T-helper 22 cell (primary cell): ENCODE measurements at places on chromosomes 4 and X.

DNA sequence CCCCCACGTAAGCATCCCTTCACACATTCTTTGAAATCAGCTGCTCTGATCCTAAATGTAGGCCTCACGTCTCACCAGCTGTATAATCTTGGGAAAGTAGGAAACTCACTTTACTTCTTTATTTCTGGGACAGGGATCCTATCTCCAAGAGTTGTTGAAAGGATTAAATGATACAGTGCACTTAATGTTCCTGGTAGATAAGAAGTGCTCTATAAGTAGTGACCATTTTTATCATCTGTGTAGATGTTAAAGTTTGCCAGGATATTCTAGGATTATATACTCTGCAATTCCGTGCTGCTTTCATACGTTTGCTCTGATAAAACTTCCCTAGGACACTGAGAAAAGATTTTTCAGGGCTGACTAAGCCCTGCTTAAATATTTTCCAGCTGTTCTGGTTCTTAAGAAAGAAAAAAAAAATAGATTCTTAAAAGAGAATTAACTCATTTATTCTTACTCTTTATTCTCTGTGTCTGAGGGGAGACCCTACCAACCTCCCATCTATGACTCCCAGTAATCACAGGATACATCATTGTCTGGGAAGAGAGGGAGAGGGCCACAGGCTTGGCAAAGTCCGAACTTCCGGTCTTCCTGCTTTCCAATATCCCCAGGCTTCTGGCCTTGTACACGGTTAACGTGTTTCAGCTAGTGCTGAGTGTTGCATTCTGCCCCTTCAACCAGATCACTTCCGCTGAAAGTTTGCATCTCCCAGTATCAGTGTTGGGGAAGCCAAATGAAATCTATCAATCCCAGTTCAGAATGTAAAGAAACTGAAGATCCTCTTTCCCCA lies 269.2 kb downstream of the TRIML1 start:
- DNase-seq = no peak

- no peak for DNase-seq
Measured at GRCh38 chr4:55866290-55866907, 13.0 kb downstream of the EXOC1 start.

DNA sequence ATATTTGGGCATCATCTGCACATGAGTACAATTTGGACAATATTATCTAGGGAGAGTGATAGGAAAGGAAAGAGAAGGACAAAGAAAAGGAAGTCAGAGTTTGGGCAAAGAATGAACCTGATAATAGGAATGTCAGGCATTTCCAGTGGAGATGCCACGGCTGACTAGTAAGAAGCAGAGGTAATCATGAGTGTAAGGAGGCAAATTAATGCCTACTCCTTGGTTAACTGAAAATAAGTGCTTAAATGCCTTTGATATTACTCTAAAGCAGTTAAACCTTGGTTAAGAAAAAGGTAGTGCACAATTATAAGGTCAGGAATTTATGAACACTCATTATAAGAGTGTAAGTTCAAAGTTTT lies 99.2 kb upstream of the DDIT4L start:
- no peak for DNase-seq

DNA sequence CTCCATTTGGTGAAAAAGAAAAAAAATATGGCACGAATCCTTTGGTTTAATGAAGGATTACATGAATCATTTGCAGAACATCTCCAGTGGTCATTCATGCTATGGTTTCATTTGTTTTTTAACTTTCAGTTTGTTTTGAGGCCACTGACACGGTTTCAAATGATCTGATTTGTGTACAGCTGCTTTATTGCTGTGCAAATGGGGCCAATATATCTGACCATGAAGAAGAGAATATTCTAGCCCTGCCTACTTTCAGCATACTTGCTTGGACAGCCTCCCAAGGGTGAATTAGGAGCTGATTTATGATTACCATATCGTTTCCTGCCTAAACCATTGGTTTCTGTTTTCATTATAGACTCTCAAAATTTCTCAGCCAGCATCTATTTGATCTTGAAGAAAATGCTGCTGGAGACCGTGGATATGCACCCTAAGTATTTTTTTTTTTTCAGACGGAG lies 30.7 kb downstream of the SPARCL1 start:
- no peak for DNase-seq

- no peak for DNase-seq
Measured at GRCh38 chrX:121000589-121000988, 15.0 kb upstream of the CT47A1 start.

DNA sequence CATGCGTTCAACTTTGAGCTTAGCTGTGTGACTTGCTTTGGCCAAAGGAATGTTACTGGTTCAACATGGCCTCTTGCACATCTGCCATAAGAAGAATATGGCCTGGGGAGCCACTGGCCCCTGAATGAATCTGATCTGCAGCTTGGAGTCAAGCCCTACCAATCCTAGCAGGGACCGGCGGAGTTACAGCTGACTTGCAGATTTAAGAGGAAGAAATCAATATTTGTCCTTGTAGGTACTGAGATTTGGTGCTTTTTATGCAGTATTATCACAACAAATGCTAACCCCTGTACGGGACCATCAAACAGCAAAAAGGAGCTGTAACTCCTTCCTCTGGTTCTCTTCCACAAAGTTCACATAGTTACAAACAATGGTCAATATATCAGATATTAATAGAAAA lies 252.0 kb downstream of the LDB2 start:
- DNase-seq = no peak

GRCh38 chr4:159010563-159011260 lies 92.2 kb upstream of the RAPGEF2 start:
- DNase-seq = no peak

DNA sequence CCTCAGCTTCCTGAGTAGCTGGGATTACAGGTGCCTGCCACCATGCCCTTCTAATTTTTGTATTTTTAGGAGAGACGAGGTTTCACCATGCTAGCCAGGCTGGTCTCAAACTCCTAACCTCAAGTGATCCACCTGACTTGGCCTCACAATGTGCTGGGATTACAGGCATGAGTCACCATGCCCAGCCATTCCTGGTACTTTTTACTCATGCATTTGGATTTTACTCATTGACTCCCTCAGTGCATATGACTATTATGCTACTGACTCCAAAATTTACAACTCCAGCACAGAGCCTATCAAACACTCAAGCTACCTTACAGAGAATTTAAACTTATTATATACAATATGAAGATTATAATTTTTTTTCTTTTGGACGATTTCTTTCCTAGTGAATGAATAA lies 199.9 kb downstream of the CXXC4 start:
- no peak for DNase-seq

GRCh38 chr4:10031668-10032590 lies 10.6 kb upstream of the SLC2A9 start:
- no peak for DNase-seq

DNA sequence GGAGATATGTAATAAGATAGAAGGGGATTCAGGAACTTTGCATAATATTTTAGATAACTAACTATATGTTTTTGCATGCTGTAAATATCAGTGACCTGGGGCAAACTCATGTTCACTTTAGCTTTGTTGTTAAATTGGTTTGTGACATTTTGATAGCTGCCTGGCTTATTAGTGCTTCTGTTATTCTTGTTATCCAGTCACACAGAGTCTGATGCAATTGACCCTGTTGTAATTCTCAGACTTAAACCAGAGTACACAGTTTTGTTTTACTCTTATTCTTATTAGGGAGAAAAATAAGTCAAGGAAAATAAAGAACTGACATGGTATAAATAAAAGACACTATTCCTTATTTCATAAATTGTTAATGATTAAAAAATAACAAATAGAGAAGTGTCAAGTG lies 516.7 kb upstream of the SLIT2 start:
- DNase-seq = no peak

GRCh38 chr4:3257103-3257555 lies 8.2 kb downstream of the MSANTD1 start:
- DNase-seq = no peak

DNA sequence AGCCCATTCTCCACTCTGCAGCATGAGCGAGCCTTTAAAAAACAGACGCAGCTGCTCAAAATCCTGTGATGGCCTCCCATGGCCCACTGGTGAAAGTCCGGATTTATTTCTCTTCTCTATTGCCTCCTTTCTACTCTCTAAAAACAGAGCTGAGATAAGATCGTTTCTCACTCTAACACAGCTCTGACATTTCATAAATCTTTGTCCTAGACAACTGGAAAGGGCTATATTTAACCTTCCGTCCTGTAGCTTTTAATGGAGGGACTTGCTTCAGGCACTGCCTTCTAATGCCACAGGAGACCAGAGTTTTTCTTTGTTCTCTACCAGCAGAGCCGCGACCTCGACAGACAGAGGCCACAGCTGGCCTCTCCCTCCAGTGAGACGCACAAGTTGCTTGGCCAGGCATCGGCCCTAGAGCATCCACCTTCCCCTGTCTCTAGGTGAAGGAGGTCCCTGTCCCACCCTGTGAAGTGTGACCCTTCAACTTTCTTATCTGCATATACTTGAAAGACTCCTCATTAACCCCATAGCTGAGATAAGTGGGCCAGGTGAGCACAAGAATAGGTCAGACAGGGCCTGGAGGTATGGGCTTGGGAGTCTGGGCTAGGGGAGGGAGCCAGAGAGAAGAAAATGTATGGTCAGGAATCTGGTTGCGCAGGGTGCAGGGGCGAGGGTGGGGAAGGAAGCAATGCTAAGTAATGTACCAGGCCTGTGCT lies 50.0 kb downstream of the RTL5 start:
- no peak for DNase-seq

- DNase-seq = no peak
Measured at GRCh38 chr4:38603652-38604051, 60.3 kb upstream of the KLF3 start.

DNA sequence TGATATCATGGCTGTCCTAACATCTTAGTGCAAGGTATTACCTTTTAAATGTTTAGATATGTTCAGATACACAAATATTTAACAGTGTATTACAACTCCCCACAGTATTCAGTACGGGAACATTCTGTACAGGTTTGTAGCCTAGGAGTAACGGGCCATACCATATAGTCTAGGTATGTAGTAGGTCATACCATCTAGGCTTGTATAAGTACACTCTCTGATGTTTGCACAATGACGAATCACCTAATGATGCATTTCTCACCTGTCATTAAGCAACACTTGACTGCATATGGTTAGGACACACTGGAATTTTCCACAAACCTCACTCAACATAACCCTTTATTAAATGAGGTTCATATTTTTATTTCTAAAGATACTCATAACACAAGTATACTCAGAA lies 67.7 kb downstream of the THOC2 start:
- DNase-seq = no peak

DNA sequence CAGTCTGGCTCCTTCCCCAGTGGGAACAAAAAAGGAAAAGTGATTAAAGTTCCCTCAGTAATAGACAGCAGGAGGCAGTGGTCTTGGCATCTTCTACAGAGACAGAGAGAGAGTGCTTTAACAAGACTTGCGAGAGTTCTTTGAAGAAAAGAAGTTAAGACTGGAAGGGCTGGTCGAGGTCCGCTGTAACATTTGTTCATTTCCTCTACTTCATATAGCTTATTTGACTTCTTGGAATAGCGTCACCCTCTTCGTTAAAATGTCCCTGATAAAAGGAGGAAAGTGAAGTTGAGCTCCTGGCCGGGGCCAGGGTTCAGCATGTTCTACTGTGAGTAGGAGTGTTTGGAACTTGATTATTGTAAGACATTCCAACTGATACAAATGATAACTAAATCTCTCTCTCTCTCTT lies 179.8 kb downstream of the SLIT2 start:
- DNase-seq = no peak

DNA sequence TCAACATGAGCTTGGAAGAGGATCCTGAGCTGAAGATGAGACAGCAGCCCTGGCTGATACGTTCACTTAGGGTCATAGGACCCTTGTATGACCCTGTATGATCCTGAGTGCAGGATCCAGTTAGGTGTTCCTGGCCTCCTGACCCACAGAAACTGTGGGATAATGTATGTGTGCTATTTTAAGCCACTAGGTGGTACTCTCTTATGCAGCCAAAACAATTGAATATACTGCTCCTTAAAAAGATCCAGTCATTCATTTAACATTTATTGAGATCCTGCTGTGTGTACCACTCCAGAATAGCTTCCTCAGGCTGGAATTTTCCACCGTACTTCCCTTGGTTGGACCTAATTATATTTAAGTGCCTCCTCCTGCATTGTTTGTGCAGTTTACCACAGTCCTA lies 167.1 kb downstream of the AMELX start:
- no peak for DNase-seq

- no peak for DNase-seq
Measured at GRCh38 chr4:55635282-55635681, 816 bp downstream of the NMU start.

DNA sequence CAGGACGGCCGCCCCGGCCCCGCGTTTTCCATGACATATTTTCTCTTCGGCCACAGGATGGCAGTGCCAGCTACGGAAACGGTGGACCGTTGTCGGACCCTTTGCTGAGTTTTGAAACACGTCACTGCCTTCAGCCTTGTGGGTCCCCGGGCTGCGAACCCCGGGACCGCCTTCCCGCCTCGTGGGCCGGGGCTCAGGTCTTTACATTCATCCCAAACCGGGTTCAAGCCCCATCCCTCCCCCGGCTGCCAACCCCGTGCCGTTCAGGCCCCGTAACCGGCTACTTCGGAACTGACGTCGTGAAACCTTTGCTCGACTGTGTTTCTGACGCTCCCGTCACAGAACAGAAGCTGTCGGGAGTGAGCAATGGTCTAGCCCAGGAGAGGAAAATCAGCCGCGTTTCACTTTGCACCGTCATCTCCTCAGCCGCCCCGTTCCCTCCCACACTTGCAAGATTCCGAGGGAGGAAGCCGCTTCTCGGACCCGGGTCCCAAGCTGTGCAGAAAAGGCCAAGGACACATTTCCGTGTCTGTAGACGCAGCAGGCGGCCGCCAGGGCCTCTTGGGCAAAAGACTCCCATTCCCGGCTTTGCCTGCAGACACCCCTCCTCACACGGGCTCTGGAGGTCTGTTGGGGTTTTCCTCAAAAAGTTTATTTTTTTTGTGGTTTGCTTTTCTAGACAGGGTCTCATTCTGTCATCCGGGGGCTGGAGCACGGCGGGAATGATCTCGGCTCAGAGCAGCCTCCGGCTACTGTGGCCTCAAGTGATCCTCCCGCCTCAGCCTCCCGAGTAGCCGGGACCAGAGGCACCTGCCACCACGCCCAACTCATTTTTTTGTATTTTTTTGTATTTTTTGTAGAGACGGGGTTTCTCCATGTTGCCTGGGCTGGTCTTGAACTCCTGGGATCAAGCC lies 41.4 kb upstream of the PPP2R3B start:
- no peak for DNase-seq

DNA sequence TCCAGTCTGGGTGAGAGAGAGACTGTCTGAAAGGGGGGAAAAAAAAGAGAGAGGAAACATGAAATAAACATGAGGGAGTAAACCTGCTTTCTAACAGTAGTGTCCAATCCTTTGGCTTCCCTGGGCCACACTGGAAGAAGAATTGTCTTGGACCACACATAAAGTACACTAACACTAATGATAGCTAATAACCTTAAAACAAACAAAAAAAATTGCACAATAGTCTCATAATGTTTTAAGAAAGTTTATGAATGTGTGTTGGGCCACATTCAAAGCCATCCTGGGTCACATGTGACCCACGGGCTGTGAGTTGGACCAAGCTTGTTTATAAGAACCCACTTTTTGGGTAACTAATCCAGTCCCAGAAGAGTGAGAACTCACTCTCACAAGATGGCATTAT lies 30.3 kb downstream of the PDS5A start:
- DNase-seq = no peak
